ENCODE measurements at places on chromosomes 6 and 20. TPM values are rescaled to one million over a fixed set of nuclear protein-coding genes. Genes with fewer than 3 reads are reported as not detected.

PRR18 gene
- not detected for total RNA-seq

PSORS1C2 gene
- total RNA-seq: not detected

MOG gene
- not detected for total RNA-seq

BNIP5 gene
- total RNA-seq: not detected

TCF21 gene
- total RNA-seq: 0.63 TPM

KIF25 gene
- not detected for total RNA-seq

CHRNA4 gene
- total RNA-seq: not detected

KIF16B gene
- total RNA-seq: 20.6 TPM

RAB5IF gene
- total RNA-seq: 48.1 TPM
